ENCODE measurements at places on chromosomes 5 and 9.

DNA sequence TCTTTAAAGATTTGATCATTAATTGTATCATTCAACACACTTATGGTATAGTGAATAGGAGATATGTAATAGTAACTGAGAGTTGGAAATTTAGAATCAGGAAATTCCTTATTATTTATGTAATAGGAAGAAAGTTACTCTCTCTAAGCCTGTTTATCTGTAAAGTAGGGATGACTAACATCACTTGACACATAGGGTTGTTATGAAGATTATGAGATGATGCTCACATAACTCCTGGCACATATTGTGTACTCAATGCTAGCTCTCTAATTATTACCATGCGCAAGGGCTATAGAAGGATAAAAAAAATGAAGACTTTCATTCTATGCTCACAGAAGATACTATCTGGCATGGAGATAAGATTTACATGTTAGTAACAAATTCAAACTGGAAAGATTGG is 149.9 kb downstream of the ISOC1 start:
- DNase-seq = no peak

GRCh38 chr9:72883875-72884274 is 69.0 kb downstream of the ALDH1A1 start:
- DNase-seq = no peak

DNA sequence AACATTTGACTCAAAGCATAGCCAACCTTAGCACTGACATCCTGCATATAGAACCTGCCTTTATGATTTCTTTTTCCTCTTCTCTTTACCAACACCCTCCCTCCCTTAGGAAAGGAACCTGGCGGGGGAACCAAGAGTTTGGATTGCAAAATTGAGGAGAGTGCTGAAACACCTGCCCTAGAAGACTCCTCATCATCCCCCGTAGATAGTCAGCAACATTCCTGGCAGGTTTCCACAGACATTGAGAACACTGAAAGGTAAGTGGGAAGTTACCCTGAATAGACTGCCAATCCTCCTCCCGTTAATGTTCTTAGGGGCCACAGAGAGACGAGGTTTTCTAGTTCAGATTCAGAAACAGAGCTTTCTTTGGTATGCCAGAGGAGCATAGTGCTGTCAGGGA is 88.8 kb downstream of the RGS7BP start:
- no peak for DNase-seq

- no peak for DNase-seq
These were observed 30.9 kb upstream of the OR2K2 start for GRCh38 chr9:111360881-111361280.

GRCh38 chr9:97983589-97984187 is 547 bp downstream of the ANP32B start:
- DNase-seq = peak; percentile 57

DNA sequence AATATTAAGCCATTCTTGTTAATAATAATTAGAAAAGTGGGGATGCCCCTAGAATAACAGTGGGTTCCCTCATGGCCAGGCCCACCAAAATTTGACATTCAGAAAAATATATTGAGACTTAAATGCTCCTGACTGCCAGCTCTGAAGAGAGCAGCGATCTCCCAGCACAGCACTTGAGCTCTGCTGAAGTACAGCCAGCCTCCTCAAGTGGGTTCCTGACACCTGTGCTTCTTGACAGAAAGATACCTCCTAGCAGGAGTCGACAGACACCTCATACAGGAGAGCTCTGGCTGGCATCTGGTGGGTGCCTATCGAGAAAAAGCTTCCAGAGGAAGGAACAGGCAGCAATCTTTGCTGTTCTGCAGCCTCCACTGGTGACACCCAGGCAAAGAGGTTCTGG is 261.5 kb downstream of the DTWD2 start:
- no peak for DNase-seq

DNA sequence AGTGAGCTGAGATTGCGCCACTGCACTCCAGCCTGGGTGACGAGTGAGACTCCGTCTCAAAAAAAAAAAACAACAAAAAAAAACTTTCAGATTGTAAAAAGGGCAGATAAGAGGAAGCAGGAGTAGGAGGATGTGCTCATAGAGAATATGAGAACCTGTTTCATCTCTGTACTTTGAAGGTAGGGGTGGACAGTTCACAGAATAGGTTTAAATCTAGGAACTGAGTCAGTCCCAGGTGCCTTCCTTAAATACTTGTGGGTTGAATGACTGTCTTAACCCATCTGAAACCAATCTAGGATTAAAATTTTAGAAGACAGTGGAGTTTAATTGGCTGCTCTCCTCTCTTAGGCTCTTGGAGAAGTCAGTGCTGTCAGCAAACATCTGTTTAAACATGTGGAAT is 12.4 kb downstream of the POLK start:
- no peak for DNase-seq

DNA sequence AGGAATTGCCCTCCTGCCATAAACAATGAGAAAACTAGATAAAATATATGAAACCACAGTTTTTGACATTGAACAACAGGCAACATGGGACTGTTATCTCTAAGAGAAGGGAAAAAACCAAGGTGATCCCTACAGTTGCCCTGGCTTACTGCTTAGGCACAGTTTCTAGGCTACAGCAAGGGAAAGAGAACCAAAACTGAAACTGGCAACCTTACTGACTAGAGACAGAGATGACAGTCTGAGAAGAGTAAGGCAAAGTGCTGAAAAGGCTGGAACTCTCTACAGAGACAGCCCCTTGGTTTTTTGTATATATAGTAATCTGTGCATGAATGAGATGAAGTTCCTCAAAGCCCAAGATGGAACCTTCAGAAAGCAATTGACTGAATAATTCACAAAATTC is 36.2 kb upstream of the REEP2 start:
- no peak for DNase-seq

- DNase-seq = no peak
These were observed 125.8 kb upstream of the ZNF366 start for GRCh38 chr5:72633041-72633445.

- DNase-seq = no peak
These were observed 1.7 kb upstream of the ABL1 start for GRCh38 chr9:130833031-130833990.

DNA sequence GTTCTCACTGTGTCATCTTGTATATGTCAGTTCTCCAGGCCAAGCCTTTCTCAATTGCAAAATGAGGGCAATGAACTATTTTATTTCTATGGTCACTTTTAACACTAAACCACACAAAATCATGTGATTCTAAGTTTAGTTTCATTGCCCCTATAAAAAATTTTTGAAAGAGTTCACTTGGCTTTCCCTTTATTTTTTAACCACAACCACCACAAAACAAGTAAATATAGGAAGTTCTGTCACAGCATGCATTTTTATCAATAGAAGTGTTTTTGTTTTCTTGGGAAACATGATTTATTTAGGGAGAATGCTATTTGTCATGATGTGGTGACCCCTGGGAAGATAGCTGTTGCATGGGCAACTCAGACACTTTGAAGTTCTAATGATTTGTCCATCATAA is 169.1 kb downstream of the CSNK1G3 start:
- no peak for DNase-seq

DNA sequence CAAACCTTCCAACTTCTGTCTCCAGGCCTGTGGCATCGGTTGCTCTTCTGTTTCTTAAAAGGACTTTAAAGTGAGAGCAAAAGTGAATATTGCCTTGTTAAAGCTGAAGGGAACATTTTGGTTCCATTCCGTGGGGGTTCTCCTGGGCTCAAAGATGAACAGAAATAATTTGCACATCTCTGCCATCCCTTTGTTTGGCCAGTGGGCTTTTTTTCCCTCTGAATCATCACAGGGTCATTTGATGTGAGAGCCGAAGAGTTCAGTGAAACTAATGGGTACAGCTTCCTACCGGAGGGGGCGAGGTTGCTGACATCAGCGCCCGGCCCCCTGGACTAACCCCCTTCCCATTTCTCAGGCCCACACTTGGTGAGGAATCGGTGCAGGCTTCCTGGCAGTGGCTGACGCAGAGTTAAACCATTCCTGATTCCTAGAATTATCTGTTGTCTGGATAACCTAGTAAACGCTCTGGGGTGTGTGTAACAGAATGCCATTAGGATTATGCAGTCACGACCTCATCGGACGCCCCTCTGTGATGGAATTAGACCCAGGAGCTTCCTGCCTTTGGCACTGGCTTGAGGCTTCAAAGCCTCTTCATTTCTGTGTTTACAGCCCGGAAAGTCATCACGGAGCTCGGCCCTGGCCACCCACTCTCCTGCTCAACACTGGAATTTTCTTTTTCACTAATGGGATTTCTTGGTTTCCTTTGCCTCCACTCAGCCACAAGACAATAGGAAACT is 61.6 kb upstream of the RPL26L1 start:
- peak; percentile 12 for DNase-seq

GRCh38 chr5:1907616-1908015 is 24.9 kb upstream of the IRX4 start:
- no peak for DNase-seq

- no peak for DNase-seq
These were observed 53.9 kb downstream of the ZNF366 start for GRCh38 chr5:72453246-72453775.

GRCh38 chr5:161535762-161536161 is 10.8 kb downstream of the GABRB2 start:
- no peak for DNase-seq

- DNase-seq = no peak
These were observed 44.1 kb downstream of the KCNV2 start for GRCh38 chr9:2761424-2761823.

- DNase-seq = no peak
These were observed 458.7 kb downstream of the CDH9 start for GRCh38 chr5:26579712-26580111.
